ENCODE measurements at places on chromosomes 2 and 18.

DNA sequence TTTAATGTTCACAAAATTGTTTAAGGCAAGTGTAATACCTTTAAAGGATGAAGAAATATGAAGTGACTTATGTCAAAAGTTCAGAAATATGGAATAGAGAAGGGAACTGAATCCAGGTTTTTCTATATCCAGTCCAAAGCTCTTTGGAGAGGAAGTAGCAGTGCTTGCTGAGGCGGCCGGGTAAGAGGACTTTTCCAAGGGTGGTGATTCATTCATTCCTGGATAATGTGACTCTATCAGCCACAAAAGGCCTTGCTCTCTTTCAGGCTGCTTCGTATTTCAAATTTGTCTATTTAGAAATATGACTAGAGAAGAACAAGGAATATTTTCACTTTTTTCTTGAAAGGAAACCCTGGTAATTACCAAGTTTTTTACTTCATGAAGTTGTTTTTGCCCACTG lies 830.1 kb upstream of the ZEB2 start:
- no peak for DNase-seq

DNA sequence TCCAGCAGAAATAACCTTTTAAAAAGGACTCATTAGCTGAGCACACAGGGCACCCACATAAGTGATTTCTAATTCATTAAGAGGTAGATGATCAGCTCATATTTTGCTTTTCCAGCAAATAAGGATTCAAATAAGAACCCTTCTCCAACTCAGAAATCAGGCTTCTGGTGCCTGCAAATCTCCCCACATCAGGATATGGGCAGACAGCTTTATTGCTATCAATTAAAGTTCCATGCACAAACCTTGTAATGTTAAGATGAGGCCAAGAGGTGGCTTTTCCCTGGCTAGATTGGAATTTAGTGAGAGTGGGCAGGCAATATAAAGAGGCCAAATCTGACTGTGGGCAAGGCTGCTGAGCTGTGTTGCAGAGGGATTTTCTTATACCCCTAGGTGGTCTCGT lies 193.6 kb downstream of the SH3RF3 start:
- no peak for DNase-seq

DNA sequence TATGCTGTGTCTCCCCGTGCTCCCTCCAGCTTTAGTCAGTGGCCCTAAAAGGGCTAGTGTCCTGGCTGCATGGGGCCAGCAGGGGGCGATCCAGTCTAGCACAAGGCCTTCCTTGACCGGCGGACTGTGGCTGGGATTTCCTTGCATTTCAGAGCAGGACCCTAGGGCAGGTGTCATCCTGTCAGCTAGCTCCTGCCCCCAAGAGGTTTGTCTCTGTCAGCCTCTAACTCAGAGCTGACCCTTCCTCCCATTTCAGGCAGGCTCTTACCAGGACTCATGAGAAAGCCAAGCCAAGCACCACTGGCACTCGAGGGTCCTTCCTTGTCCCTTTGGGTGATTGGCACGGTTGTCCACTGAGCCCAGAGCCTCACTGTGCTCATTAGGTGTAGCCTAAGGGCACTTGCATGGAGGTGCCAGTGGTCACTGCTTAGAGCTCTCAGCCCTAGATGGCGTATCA lies 140.3 kb downstream of the RPIA start:
- peak; percentile 56 for DNase-seq

- peak; percentile 55 for DNase-seq
Measured at GRCh38 chr2:126657636-126658318, 1.8 kb downstream of the GYPC start.

GRCh38 chr2:63819256-63819655 lies 22.4 kb upstream of the UGP2 start:
- no peak for DNase-seq

GRCh38 chr2:144826105-144826504 lies 306.2 kb upstream of the ZEB2 start:
- DNase-seq: no peak

DNA sequence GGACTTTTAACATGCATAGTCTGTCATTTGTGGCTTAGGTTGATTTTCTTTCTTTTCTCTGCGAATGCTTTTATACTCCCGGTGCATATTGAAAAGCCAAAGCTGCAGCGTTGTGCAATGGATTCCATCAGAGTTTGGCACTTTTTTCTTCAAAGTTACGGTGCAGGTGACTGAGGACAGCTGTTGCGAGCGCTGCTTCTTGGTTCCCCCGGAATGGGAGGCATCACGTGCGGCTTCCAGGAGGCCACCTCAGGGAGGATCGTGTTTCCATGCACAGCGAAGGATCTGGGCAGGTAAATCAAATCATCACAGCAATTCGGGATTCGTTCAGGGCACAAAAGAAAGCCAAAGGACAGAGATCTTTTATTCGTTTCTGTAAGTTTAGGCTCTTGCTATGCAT lies 109.6 kb upstream of the ALKAL2 start:
- DNase-seq: no peak

DNA sequence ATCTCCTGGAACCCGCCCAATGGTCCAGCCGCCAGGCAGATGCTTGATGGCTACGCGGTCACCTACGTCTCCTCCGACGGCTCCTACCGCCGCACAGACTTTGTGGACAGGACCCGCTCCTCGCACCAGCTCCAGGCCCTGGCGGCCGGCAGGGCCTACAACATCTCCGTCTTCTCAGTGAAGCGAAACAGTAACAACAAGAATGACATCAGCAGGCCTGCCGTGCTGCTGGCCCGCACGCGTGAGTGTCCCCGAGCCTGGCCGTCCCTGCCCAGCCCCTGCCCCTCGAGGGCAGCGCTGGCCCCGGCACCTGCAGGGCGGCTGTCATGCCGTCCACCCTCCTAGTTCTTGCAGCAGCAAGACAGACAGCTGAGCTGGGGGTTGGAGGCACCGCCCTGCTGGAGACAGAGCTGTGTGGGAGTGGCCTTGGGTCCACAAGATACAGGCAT lies 36.7 kb downstream of the MTERF4 start:
- no peak for DNase-seq
